ENCODE measurements at places on chromosomes 7 and 10.

- DNase-seq = peak; percentile 47
Measured at GRCh38 chr10:24951201-24952142, 934 bp downstream of the PRTFDC1 start.

- no peak for DNase-seq
Measured at GRCh38 chr10:52187521-52188258, 126.4 kb upstream of the DKK1 start.

DNA sequence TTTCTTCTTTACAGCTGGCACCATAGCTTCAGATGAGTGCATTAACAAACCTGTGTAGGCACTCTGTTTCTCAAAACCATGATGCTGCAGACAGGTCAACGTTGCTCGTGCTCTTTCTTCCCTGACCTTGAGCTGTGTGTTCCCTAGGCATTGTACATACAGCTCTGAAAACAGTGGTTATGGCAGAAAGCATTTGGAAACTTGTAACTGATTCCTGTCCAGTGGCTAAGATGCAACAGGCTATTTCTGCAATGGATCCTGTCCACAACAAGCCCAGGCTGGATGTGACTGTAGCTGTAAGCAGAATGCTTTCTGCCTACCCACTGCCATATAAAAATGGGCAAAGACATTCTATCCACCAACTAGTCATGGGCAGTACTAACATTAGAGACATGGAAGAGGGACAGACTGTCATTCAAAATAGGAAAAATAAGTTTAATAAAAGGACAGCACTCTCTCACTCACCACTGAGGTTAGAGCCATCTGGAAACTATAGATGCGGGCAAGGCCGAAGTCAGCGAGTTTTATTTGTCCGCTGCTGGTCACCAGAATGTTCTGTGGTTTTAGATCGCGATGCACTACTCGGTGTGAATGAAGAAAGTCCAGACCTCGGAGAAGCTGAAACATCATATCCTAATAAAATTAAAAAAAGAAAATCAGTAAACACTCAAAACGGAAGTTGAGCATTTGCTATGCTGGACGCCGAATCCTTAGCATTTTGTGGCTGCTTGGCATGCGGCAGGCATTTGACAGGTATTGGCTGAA lies 111.0 kb downstream of the CDK6 start:
- DNase-seq = no peak

- no peak for DNase-seq
Measured at GRCh38 chr10:70849582-70850016, 33.9 kb downstream of the SGPL1 start.

Data from Right ventricle myocardium superior (tissue), 1 donor.